Psoas muscle (tissue), 8 donors: ENCODE measurements at places on chromosomes 5 and 9. TPM values are rescaled to one million over a fixed set of nuclear protein-coding genes. Genes with fewer than 3 reads are reported as not detected.

The PCDHGA10 gene
- total RNA-seq: 0.86 TPM

GRCh38 chr5:36058776-36059175 lies 7.9 kb downstream of the UGT3A2 start:
- no peak for DNase-seq
- H3K27ac ChIP-seq: no peak overlapping the region
- H3K36me3 ChIP-seq: no peaks in the 10 kb centered on the region
- no peaks in the 10 kb centered on the region for H3K4me1 ChIP-seq
- no peaks in the 10 kb centered on the region for H3K27me3 ChIP-seq
- no peak overlapping the region for H3K4me3 ChIP-seq

The HAVCR2 gene
- total RNA-seq: 1.3 TPM

GRCh38 chr9:20593537-20593936 lies 28.8 kb downstream of the MLLT3 start:
- no peak overlapping the region for H3K27ac ChIP-seq
- no peaks in the 10 kb centered on the region for H3K4me1 ChIP-seq
- H3K27me3 ChIP-seq: no peaks in the 10 kb centered on the region
- H3K36me3 ChIP-seq: no peaks in the 10 kb centered on the region

DNA sequence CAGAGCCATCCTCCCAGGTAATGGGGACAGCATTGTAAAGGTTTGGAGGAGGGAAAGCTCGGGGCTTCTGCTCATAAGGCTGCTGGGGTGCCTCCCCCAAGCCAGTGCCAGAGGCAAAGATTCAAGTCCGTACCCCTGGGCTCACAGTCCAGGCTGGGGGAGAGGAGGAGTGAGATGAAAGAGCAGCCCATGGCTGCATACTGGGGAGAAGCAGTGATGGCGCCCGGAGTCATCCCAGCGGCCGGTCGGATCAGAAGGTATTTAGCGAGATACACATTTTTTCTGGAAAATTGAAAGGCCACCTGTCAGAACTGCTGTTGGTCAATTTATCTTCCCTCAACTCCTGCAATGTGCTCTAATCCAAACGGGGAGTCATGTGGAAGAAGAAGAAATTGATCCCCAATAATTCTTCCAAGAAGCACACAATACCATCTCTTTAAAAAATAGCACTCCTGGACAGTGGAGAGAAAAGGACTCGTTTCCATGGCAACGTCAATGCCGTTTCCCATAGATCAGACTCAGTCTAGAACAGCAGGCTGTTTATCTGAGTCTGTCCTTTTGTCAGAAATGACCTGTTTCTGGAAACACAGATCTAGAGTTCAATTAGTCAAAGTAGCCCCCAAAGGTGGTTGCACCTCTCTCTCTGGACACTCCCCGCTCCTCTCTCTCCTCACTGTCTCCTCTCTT lies 65.9 kb downstream of the NSG2 start:
- no peaks in the 10 kb centered on the region for H3K4me1 ChIP-seq
- DNase-seq: no peak
- H3K36me3 ChIP-seq: no peaks in the 10 kb centered on the region
- no peak overlapping the region for H3K4me3 ChIP-seq

The GGTA1 gene
- total RNA-seq: 1.7 TPM

GRCh38 chr9:87556039-87556438 lies 58.4 kb downstream of the DAPK1 start:
- no peaks in the 10 kb centered on the region for H3K27me3 ChIP-seq
- no peak overlapping the region for H3K4me3 ChIP-seq
- DNase-seq: no peak
- H3K4me1 ChIP-seq: no peaks in the 10 kb centered on the region
- no peak overlapping the region for H3K27ac ChIP-seq

GRCh38 chr5:75640395-75640794 lies 29.1 kb downstream of the ANKDD1B start:
- no peaks in the 10 kb centered on the region for H3K36me3 ChIP-seq
- H3K4me3 ChIP-seq: no peak overlapping the region
- no peaks in the 10 kb centered on the region for H3K4me1 ChIP-seq
- no peak overlapping the region for H3K27ac ChIP-seq
- no peak for DNase-seq

The C1QTNF3 gene
- not detected for total RNA-seq

DNA sequence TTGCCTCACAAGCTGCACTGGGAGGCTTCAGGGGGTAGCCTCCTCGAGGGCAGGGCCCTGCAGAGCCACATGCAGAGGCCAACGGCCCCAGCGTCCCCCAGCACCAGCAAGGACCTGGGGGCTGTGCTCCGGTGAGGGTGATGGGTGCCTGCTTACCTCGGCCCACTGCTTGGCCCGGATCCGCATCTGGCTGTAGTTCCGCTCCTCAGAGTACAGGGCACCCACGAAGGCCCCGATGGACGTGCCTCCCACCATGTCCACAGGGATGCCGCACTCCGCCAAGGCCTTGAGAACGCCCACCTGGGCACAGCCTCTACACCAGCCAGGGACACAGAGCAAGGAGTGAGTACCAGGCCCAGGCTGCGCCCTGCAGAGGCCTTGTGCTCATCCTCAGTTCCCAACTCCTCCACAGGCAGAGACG lies 8.0 kb upstream of the NSMF start:
- peak; percentile 35 for DNase-seq
- H3K27me3 ChIP-seq: no peaks in the 10 kb centered on the region
- no peaks in the 10 kb centered on the region for H3K36me3 ChIP-seq
- H3K4me3 ChIP-seq: no peak overlapping the region

The RLN2 gene
- total RNA-seq: not detected

DNA sequence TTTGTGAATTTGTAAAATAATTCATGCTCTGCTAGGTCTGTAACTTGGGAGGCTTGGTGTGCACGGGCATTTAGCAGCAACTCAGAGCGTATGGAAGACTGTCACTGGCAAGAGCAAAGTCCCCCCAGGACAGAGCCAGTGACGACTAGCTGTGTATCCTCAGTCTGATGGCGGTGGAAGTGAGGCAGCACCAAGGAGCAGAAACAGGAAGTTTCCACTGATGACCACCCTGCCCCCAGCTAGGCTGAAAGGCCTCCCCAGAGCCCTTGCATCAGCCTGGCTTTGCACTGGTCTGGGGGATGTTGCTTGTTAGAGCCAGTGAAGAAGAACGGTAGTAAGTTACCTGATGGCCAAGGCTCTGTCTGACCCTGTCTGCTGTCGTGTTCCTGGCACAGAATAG lies 66.8 kb upstream of the ABL1 start:
- no peak overlapping the region for H3K27ac ChIP-seq
- DNase-seq: no peak
- no peaks in the 10 kb centered on the region for H3K36me3 ChIP-seq

DNA sequence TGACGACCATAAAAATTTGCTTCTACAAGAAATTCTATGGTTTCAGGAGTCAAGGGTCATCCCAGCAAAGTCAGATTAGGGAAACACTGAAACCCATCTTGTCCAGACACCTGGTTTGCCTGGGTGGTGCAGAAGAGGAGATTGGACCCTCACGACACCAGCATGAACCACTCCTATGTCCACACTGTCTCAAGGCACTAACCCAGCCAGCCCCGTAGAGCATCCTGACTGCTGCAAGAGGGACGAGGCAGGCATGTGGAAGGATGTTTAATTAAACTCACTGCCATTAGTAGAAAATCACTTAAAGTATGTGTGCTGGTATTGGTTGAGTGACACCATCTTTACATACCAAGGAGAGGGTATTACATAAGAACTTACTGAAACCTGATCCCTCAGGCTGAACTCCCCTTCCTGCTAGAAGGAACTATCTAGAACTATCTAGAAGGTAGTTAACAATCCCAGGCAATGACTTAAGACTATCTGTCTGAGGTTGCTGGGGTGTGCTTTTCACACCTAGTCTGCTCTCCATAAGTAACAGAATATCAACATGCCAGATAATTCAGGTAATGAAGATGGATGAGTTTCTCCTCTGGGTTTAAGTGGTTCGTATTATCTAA lies 93.6 kb downstream of the SEMA6A start:
- H3K27ac ChIP-seq: no peak overlapping the region
- H3K27me3 ChIP-seq: no peaks in the 10 kb centered on the region
- DNase-seq: no peak
- no peaks in the 10 kb centered on the region for H3K4me1 ChIP-seq
- no peak overlapping the region for H3K4me3 ChIP-seq
- peaks cover 6% of the 10 kb centered on the region for H3K36me3 ChIP-seq

- no peak for DNase-seq
- H3K27me3 ChIP-seq: no peaks in the 10 kb centered on the region
- no peak overlapping the region for H3K4me3 ChIP-seq
- no peaks in the 10 kb centered on the region for H3K36me3 ChIP-seq
- H3K27ac ChIP-seq: no peak overlapping the region
Observed at GRCh38 chr9:2359891-2360471, 261.6 kb upstream of the VLDLR start.

DNA sequence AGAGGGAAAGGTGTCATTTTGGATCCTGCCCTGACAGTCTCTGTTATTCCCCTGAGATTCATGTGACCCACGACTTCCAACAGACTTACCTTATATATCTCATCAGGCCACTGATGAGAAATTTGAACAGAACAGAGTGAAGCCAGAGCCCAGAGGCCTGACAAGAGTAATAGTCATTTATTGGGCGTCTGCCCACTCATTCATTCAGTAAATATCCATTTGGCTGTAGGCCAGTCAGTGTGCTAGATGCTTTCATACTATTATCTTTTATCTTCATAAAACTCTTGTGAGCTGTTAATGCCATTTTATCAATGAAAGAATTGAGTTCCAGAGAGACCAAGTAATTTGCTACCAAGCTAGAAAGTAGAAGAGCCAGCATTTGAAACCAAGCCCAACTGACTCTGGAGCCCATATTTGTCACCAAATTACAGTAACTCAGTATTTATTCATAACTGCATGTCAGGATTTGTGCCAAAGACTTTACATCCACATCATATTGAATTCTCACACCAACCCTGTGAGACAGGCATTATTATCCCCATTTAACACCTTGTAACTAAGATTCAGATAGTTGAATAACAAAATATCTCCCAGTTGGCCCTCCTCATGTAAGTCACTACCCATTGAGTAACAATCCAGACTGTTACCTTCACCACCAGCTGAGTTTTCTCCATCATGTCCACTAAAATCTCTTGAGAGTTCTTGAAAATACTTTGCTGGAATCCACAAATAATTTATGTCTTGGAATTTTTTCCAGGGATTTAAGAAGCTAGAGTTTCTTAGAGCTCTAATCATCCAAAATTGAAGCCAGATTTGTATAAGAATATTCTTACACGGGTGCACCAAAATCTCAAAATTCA lies 2.5 kb downstream of the PTPDC1 start:
- H3K36me3 ChIP-seq: peaks cover 11% of the 10 kb centered on the region
- no peak for DNase-seq
- no peak overlapping the region for H3K4me3 ChIP-seq
- no peaks in the 10 kb centered on the region for H3K4me1 ChIP-seq

The PCDHAC1 gene
- total RNA-seq: 0.08 TPM

DNA sequence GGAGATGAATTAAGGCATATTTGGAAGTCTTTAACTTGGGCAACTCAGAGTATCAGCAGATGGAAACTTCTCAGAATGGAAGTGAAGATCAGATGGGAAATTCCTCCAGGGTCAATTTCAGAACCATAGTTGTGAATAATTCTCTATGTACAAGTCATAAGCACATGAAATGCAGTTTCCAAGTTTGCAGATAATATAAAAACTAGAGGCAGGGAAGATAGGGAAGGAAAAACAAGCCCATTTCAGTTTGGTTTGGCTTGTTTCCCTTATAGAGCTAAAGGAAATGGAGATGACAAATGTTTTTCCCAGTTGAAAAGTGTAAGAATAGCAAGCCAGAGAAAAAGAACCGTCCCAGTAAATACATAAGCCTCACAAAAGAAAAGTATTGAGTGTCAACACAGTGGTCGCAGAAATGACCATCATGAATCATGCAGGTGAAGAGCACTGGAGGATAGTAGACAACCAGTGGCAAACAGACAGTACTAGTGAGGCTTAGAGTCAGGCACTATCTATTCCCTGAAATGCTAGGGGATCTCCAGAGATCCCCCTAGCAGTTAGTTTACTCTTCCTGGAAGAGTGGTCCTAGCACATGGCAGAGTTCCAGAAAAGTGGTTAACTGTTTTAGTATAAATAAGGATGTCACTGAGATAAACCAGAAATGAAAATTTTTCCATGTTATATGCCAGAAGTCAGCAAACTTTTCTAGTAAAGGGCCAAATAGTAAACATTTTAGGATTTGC lies 245.9 kb downstream of the SAXO1 start:
- no peak for DNase-seq
- no peaks in the 10 kb centered on the region for H3K27me3 ChIP-seq
- no peak overlapping the region for H3K4me3 ChIP-seq
- H3K27ac ChIP-seq: peak overlapping the region; percentile 54
- H3K4me1 ChIP-seq: no peaks in the 10 kb centered on the region
- H3K36me3 ChIP-seq: no peaks in the 10 kb centered on the region

The C5orf52 gene
- total RNA-seq: not detected

The IL13 gene
- not detected for total RNA-seq

DNA sequence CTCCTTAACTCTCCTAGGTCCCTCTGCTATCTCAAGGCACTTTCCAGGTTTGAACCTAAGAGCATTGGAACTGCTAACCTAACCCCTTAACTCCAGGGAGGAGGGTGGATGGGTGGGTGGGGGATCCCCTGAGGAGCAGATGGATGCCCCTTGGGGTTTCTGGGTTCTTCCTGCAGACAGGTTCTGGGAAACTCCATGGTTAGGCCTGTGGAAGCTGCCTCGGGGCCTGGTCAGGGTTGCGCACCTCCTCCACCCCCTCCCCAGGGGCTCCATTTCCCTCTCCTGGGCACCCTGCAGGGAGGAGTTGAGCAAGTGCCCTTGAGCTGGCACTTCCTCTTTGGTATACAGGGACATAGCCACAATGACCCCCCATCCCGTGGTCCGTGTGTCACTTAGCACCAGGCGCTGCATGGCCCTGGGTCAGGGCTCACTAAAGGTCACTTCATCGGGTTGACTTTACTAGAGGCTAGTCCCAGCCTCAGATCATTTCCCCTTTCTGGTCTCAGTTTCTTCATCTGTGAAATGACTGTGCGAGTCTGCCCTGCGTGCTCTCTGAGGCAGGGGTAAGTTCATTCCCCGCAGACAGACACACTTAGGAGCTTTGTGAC lies 16.0 kb downstream of the CXXC5 start:
- no peaks in the 10 kb centered on the region for H3K36me3 ChIP-seq
- peaks cover 97% of the 10 kb centered on the region for H3K4me1 ChIP-seq
- peak overlapping the region; percentile 98 for H3K27ac ChIP-seq
- no peak for DNase-seq
- no peak overlapping the region for H3K4me3 ChIP-seq
- no peaks in the 10 kb centered on the region for H3K27me3 ChIP-seq

DNA sequence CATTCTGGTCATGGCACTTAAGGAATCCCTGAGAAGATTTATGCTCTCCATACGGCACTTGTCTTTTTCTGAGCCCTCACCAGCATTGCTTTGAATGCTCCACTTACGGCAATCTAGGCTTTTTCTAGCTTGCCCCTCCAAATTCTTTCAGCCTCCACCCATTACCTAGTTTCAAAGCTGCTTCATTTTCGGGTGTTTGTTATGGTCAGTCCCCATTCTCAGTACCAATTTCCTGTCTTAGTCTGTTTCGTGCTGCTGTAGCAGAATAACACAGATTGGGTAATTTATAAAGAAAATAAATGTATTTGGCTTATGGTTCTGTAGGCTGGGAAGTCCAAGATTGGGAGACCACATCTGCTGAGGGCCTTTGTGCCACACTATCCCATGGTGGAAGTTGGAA lies 42.0 kb downstream of the ARHGEF28 start:
- no peak overlapping the region for H3K4me3 ChIP-seq
- H3K27me3 ChIP-seq: no peaks in the 10 kb centered on the region
- no peaks in the 10 kb centered on the region for H3K36me3 ChIP-seq
- H3K27ac ChIP-seq: no peak overlapping the region
- no peak for DNase-seq
- H3K4me1 ChIP-seq: no peaks in the 10 kb centered on the region

The MYOT gene
- 319 TPM for total RNA-seq

The FAM153A gene
- total RNA-seq: 1.1 TPM

The TEX48 gene
- total RNA-seq: not detected
